ELR (cell line): ENCODE measurements at places on chromosomes 1 and 21.

- no peak for DNase-seq
Observed at GRCh38 chr1:182270731-182271130, 120.9 kb downstream of the GLUL start.

DNA sequence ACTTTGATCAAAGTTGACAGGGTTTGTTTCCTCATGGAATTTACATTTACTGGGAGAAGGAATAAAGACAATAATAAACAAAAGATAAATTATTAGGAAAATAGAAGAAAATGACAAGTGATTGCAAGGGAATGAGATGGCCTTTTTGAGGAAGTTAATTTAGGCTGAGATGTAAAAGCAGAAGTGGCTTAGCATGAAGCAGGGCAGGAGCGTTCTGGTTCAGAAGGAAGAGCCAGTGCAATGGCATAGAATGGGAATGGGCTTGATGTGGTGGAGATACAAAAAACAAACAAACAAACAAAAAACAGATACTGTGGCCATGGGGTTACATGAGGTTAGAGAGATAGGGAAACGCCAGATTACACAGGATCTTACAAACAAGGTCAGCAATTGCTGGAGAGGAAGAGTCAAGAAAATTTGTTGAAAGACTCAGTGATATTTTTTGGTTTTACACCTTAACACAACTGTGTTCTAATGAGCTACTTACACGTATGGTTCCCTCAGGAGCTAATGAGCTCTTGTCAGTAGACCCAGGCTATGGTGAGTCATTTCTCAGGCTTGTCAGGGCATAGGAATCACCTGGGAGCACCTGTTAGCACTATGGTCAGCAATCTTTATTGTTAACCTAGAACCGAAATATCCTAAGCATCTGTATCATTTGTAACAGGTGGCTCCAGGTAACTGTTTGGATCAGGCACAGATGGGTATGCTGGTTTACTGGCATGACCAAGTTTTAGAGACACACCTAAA, 8.7 kb upstream of the CADM3 start:
- no peak for DNase-seq

GRCh38 chr1:70916034-70916427, 131.6 kb downstream of the PTGER3 start:
- no peak for DNase-seq

DNA sequence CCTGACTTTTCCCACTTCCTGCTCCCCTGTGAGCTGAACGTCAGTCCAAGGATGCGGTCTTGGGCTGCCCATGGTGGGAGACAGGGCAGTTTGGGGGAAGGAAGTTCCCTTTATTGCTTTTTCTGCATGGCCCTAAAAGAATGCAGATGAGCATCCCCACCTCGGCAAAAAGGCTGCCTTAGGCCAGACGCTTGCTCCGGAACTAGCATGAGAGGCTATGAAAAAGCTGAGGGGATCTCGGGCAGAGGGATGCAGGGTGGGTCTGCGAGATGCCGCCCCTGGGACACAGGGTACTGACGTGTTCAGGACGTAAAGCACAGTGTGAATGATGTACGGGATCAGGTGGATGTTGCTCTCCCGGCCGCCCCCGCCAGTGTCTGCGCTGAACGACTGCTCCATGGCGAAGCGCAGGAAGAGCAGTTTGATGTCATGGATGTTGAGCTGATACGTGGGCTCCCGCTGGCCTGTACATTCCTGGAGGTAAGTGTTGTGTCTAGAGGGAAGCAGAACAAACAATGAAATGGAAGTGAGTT, 125.8 kb downstream of the UBR4 start:
- DNase-seq: no peak

DNA sequence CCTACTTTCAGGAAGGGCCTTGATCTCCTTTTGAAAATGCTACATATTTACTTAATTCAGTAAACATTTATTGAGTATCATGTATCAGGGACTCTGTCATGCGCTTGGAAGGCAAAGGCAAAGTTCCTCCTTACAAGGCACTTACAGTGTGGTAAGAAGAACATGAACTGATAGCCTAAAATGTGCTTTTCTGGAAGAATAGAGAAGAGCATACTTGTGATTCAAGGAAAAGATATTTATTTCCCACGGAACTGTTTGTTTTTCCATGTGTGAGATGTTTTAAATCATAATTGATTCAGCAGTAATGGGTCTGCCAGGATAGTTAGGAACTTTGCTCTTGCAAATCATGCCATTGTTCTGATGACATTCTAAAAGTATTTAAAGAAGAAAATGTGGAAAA, 110.1 kb upstream of the ZNHIT6 start:
- peak; percentile 8 for DNase-seq

DNA sequence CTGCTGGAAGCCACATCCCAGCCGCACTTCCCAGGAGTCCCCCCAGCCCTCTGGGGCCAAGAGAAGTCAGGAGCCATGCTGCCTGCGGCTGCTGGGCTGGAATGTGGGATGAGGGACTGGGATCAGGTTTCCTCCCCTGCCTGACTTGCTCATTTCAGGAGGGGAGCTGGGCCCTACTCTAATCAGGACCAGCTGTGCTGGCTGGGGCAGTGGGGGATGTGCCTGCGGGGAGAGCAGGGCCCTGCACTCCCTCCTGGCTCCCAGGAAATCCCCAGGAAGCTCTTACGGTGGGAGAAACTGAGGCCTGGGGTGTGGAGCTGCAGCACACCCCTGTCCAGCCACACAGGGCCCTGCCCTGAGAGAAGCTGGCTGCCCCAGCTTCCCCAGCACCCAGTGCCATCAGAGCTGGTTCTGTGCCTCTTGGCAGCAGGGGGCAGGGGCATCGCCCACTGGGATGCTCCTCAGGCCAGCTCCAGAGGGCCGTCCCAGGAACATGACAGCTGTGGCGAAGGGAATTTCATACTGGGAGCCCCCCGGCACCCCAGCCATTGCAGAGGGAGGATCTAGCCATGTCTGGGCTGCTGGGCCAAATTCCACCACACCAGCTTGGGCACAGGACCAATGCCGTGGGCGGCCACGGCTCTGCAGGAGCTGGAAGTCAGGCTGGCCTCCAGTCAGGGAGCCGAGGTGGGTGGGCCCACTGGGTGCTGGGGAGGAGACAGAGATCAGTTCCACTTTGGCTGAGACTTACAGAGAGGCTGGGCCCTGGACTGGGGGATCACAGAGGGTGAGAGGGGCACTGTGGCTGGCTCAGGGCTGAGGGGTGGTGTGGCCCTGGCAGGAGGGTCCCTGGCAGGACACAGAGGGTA, 21.3 kb upstream of the PRSS38 start:
- DNase-seq: peak; percentile 31

DNA sequence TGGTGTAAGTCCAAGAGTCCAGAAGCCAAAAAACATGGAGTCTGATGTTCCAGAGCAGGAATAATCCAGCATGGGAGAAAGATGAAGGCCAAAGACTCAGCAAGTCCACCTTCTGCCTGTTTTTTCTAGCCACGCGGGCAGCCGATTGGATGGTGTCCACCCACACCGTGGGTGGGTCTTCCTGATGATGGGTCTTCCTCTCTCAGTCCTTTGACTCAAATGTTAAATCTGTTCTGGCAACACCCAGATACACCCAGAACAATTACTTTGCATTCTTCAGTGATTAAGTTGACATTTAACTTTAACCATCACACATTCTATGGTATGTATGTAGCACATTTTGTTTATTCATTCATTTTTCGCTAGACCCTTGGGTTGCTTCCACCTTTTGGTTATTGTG, 944.4 kb downstream of the PLA2G4A start:
- no peak for DNase-seq

DNA sequence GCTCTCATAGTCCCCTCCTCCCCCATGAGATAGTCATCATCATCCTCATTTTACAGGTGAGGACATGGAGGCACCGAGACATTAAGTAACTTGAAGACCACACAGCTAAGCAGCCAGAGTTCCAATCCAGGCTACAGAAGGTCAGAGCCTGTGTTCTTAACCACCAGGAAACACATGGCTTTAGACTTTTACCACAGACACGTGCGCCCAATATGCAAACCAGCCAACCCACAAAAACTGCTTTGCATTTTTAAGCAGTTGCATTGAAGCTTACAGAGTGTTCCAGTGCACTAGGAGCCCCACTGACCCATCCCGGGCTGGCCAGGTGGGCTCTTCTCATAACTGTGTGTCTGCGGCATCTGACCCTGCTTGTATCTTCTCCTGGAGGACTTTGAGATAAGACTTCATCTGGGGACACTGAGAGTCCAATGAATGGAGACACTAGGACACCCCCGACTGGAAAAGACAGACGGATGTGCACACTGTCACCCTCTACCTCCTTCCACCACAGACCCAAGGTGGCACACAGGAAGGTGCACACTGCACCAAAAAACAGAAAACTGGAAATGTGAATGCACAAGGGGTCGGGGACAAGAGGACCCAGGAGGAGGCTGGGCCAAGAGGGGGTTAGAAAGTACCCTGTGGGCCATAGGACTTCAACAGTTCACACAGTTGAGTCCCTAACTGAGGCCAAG, 56.4 kb downstream of the ETS2 start:
- no peak for DNase-seq
